Activated CD4-positive, alpha-beta T cell treated with anti-CD3 and anti-CD28 coated beads for 48 hours (primary cell): ENCODE measurements at places on chromosomes 7 and 10.

GRCh38 chr10:61189912-61190311 is 245.9 kb upstream of the RHOBTB1 start:
- DNase-seq: no peak

- DNase-seq: no peak
Observed at GRCh38 chr10:128103229-128103714, 23.0 kb downstream of the MKI67 start.

DNA sequence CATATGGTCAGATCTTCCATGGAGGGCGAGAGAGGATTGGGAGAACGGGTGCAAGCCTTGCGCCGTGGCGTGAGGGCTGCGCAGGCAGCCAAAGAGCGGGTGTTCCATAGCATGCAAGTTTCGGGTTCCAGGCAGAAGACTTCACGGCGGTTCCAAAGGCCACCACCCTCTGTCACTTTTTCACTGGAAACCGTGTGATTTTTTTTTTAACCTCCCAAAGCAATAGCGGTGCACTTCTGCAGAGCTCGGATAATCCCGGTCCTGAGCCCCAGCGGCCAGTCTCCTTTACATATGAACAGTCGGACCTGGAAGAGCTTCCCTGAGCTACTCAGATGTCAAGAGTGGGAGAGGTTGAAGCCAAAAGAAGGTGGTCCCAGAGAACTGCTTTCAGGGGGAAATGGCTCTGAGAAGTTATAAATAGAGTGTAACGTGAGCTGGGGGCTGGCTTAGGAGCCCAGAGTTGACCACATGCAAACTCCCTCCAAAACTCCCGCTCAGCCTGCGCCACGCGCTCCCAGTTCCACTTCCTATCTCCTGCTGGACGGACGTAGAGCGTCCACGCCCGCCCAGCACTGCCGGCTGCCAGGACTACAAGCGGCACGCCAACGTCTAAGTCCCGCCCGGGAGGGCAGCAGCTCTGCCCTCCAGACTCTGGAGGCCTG is at the start of gene MEOX2:
TSS of gene MEOX2 (minus strand) at position 389 of the 662 bp plus-strand sequence. CDS start at position 108, 281 bp downstream.
- no peak for DNase-seq

- no peak for DNase-seq
Observed at GRCh38 chr10:94036766-94037033, 43.0 kb downstream of the PLCE1 start.

DNA sequence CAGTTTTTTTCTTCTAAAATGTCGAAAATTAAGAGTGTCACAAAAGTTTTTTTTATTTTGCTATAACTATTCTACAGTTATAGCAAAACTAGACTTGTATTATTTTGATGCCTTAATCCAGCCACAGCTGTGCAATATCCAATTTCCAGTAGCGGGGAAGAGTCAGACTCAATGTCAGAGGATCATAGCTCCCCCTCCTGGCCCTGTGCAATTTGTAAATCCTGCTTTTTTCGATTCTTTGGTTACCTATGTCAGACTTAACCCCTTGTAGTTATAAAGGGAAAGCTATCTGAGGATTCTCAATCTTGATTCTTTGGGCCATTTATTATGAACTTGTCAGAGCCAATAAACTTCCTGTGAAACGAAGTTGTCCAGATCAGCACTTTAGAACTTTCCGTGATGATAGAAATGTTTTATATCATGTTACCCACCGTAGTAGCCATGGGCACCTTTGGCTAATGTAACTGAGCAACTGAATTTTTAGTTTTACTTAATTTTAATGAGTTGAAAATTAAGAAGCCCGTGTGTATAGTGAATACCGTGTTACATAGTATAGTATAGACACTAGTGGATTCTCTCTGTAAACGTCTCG is 87.7 kb upstream of the PRKCQ start:
- peak; percentile 65 for DNase-seq

- DNase-seq: peak; percentile 56
Observed at GRCh38 chr7:157501581-157501980, 164.8 kb downstream of the DNAJB6 start.

DNA sequence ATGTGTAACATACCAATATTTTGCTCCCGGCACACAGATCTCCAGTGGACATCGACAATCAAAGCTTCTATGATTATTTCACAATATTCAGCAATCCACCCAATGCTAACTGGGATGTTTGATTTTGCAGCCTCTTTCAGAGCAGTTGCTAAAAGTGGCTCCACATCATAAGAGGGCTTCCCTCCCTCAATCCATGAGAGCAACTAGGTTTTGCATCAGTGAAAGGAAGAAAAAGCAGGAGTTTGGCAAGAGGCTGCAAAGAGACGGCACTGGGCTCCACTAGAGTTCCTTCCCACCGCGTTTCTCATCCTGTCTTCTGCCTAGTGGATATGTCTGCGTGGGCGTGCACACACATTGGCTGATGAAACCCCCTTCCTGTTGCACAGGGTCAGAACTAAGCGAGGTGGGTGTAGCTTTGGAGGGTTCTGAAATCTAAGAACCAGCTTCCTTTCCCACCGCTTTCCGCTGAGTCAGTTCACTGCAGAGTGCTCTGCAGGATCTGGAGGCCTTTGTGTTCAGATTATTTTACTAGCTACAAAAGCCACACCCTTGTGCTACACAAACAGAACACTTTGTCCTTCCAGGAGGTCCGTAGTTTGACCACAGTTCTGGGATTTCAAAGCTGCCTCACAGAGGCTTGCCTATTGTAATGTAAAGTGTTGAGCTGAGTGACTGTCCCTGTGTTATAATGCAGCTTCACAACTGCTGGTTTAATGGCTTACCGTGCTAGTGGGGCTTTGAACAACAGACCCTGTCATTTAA is 28.1 kb downstream of the ARL4A start:
- DNase-seq: peak; percentile 42

DNA sequence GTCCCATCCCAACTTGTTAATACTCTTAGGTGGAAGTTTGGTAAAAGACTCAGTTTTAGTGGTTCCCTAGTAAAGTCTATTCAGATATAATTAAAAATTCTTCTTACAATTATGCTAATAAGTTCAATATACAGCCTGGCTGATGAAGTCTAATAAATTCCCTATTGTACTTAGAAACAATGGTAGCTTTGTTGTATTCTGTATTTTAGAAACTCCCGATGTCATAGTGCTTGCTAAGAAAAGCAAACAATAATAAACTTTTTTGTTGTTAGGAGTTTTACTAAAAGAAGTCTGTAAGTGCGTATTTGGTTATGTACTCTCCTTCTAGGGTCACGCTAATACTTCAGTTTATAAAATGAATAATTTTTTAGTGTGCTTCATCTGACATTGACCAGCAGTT is 206.8 kb downstream of the VTI1A start:
- DNase-seq: no peak

DNA sequence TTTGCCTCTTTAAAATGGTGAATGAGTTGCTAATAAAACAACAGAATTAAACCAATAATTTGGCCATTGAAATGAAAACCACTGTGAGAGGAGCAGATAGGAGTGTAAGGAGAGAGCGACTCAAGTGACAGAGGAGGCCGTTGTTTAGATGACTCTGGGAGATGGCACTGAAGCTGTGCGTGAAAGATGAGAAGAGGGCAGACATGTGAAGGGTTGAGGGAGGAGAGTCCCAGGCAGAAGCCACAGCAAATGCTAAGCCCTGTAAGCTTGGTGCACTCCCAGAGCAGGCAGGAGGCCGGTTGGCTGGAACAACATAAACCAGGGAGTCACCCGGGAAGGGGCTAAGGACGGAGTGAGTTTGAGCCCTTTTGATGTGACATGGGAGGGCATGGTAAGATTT is 814 bp upstream of the OPALIN start:
- DNase-seq: no peak

DNA sequence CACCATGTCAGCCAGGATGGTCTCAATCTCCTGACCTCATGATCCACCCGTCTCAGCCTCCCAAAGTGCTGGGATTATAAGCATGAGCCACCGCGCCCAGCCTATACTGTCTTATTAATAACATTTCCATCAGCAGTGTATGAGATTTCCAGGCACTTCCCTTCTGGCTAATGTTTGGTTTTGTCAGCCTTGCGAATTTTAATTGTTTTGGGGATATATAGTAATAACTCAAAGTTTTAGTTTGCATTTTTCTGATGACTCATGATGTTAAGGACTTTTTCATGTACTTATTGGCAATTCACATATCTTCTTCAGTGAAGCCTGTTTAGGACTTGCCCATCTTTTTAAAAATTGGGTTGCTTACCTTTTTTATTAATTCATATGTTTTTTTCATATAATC is 76.0 kb downstream of the TMEM270 start:
- DNase-seq: no peak

DNA sequence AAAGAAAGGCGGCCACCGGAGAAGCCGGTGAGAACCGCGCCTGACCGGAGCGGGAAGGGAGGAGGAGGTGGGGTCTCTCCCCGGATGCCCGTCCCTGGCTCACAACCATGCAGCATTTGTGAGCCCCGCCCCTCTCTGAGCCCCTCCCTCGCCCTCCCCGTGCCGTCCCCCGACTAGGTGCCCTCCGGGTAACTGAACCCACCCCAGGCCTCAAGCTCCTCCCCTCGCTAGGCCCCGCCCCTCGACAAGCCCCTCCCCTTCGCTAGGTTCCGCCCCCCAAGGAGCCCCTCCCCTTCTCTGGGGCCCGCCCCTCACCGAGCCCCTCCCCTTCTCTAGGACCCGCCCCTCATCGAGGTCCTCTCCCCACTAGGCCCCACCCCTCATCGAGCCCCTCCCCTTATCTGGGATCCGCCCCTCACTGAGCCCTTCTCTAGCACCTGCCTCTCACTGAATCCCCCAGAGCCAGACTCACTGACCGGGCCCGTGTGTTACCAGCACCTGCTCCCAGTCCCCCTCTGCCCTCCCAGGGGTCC is 42.2 kb upstream of the HSPB1 start:
- peak; percentile 70 for DNase-seq

GRCh38 chr7:17661982-17662585 is 278.2 kb downstream of the SNX13 start:
- DNase-seq: no peak

GRCh38 chr10:87635498-87636312 is 24.0 kb upstream of the PAPSS2 start:
- peak; percentile 63 for DNase-seq

GRCh38 chr7:149781921-149782320 is 8.5 kb upstream of the ZNF467 start:
- no peak for DNase-seq

DNA sequence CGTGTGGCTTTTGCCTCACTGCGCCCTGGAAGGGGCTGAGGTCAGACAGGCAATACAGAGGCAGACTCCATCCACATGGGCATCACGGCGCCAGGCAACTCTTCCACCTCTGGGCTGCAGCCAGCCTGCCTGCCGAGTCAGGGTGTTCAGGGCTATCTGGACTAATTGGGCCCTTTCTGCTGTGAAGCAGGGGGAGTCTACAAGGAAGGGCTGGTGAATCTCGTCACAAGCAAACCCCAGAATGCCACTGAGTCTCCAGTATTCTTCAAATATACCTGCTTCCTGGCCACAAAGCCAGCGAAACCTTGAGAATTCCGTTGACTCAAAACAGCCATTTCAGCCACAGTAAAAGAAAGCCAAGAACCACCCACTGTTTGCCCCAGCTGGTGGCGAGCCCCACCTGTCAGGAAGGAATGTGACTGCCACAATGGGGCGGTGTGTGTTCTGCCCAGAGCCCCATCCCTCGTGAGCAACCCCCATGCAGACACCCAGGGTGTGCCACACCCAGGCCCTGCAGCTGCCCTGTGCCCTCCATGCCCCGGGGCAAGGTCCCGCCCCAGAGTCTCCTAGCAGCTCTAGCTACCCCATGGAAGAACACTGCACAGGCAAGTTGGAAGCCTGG is 117.3 kb downstream of the FAM53B start:
- peak; percentile 62 for DNase-seq

- no peak for DNase-seq
Observed at GRCh38 chr10:131811630-131812403, 89.0 kb upstream of the PPP2R2D start.

- no peak for DNase-seq
Observed at GRCh38 chr7:66790196-66790595, 49.7 kb downstream of the RABGEF1 start.

DNA sequence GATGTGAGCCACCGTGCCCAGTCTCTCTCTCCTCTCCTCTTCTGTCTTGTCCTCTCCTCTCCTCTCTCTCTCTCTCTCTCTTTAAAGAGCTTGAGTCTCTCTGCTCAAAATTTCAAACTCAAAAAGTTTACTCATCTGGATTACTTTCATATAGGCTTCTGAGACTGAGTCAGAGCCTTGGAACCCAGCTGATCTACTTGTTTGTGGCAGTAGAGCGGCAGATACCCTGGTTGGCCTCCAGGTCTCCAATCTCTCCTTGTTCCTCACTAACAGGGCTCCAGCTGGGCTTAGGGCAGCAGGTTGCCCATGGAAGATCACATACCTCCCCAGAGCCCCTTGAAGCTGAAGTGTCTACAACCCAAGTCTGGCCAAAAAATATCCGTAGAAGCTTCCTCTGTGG is 51.0 kb downstream of the HHEX start:
- no peak for DNase-seq

GRCh38 chr10:46282842-46283574 is 3.8 kb upstream of the ANTXRL start:
- DNase-seq: peak; percentile 69

DNA sequence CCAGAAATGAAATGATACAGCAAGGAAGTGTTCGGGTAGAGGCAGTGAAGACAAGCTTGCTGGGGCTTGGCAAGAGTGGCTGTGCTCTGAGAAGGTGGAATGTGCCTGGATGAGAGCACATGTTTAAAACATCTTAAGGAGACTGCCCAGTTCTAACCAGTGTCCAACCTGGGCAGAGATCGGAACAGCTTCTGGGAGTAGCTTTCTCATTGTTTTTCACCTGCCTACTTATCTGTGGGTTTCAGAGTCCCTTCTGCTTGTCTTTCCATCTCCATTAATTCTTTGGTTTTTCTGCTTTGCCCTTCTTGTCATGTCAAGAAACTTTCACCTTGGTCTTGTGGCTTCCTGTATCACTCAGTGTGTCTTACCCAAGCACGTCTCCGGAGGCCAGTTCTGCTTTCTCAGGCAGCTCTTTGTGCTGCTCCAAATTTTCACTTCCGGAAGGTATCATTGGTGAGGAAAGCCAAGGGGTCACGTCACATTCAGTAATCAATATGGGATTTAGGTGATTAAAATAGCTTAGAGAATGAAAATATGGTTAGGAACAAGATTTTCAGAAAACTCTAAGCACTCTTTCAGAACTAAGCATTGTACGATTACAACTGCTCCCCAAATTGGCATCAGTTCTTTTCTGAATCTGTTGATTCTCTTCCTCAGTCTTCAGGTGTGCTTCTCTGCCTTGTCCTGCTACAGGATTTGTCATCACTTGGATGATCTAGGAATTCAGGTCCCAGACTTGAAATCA is 5.5 kb upstream of the LAMB4 start:
- peak; percentile 57 for DNase-seq

GRCh38 chr10:79436066-79436849 is 9.2 kb downstream of the ZCCHC24 start:
- no peak for DNase-seq

GRCh38 chr10:127068485-127068884 is 127.9 kb downstream of the INSYN2A start:
- no peak for DNase-seq

DNA sequence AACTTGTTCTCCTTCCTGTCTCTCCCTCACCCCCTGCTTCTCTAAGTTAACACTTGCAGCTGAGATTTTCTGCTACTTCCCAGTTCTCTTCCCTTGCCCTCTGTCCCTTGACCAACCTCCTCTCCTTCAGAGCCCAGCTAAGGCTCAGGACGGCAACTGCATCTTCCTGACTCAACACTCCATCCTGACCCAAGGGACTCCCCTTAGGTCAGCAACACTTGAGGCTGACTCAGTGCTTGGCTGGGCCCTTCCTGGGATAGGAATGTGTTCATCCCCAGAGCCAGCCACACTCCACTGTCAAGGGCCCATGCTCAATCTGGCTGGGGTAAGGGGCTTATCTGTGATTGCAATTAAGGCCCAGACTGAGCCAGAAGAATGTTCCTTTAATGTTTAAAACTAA is 3.4 kb downstream of the CALHM2 start:
- no peak for DNase-seq
